Astrocyte of the cerebellum (primary cell): ENCODE measurements at places on chromosomes 7 and 10.

- no peak for DNase-seq
Measured at GRCh38 chr10:100528921-100529474, 673 bp downstream of the NDUFB8 start.

DNA sequence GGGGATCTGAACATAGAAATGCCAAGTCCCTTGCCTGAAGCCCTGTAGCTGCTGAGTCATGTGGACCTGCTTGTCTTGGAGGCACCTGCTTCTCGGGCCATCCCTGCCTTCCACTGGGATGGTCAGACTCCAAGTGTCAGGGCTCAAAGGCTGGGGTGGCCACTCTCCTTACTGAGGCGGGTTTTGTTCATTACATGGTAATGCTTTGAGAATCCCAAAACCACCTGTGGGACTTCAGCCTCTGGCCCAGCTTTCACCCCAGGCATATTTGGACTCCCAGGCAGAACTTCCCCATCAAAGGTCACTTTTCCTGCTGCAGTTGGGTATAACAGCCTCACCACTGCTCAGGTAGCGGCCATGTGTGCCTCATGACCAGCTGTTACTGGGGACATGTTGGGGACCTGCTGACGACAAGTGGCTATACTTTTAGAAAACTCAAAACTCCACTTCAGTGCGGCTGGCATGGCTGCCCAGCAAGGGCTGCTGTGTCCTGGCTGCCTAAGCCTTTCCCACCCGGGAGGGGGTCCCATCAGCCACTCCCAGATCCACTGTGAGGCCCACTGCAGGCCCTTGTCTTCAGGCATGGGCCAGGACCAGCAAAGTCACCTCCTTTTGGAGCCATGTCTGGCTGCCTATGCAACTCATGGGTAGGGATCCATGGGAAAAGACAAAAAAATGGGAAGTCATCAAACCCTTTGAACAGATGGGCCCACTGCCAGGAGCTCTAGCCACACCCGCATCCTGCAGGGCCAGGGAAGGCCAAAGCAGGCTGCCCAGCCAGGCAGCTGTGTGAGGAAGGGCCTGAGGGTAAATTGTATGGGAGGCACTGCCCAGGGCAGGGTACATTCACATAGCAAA, 96.7 kb downstream of the ARHGAP22 start:
- DNase-seq, result no peak

GRCh38 chr10:75397496-75398199, 3.9 kb downstream of the ZNF503 start:
- no peak for DNase-seq

DNA sequence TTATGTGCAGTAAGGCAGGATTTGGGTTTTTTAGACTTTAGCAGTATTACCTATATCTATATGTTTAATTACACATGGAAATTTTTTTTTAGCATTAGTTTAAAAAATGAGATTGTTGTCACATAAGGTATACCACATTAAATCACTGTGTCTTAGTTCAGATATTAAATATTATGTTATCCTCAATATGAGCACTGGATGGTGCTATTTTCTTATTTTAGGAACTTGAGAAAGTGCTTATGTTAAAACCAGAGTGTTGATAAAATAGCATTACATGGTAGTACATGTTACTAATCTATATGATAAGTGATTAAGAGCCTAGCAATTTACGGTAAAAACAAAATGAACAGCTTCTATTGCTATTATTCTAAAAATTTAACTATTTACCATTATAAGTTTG, 28.8 kb downstream of the MIOS start:
- peak; percentile 16 for DNase-seq

DNA sequence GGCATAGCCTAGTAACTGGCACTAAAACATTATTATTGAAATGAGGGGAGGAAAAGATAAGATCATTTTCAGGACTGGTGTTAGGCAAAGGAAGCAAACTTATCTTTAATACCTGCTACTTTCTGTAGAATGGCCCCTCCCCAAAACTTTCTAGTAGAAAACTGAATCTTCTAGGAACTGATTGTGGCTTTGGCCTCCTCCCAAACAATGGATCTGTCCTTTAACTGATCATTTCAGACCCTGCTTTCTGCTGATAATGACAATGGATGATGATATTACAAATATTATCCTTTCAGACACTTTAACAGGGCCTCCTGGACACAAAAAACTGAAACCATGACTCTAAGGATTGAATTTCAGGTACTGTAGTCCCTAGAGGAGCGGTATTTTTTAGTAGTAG, 55.1 kb downstream of the EZH2 start:
- DNase-seq, result no peak

- DNase-seq, result no peak
Measured at GRCh38 chr10:56646329-56647111, 285.5 kb upstream of the ZWINT start.

DNA sequence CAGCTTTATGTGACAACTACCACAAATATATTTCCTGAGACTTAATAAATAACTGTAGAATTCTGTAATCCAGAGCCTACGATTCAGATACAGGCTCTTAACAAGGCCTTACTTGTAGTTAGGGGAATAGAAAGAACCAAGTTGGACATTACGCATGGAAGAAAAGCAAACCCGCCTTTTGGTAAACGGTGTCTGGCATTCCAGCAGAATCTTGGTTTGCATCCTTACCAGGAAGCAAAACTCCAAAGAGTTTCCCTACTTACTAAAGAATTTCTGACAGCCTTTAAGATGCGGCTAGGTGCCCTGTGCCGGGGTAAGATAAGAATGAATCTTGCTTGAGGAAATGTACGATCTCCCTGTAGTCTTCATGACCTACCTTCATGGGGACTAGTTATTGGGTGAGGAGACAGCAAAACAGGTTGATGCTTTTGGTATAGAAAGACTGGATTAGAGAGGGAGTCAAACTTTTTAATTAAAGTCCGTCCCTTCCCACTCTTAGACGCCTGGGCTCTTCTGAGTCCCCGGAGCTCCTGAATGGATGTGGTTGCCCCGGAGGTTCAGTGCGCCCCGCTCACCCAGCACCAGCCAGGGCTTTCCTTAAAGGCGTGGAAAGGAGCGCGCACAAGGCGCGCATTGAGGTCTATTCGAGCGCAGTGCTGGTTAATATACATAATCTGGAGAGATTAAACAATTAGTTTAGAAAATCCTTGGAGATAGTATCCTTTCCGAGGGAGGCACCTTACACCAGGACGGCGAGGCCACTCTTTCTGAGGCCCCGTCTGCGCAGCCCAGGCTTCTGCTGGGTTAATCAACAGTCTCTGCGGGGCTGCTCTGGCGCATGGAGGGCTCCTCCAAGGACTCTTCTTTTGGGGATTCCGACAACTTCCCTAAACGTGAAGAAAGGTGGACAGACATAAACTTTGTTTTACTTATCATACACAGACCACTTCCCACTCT, 11.5 kb downstream of the PTF1A start:
- DNase-seq, result no peak

DNA sequence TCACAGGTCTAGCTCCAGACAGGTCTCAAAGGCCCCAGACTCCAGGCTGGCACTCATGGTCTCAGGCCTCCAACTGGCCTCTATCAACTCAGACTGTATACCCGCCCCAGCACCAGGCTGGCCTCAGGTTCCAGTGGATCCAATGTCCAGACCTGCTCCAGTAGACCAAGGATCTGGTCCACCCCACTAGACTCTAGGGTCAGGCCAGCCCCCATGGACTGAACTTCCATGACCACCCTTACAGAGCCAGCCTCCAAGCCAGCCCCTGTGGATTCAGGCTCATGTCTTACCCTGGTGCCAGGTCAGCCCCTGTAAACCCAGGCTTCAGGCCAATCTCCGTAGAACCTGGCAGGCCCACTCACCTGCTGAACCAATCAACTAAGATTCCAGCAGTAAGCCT, 16.8 kb upstream of the GNAT3 start:
- DNase-seq, result no peak

DNA sequence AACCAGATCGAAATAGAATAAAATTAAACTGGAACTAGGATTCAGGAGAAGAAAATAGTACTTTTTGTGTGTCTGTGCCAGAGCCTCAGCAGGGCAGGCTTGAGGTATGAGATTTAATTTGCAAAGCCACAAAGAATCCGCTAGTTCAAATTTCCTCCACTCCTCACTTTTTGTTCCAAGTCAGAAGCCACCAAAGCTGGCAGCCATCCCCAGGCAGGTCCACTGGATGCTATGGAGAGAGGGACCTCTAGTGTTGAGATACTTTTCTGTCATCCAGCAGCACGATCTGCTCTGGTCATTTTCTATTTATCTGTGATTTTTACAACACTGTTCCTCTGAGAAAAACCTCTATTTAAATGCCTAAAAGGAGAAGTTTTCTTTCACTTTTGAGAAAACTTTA, 147.9 kb upstream of the FRMD4A start:
- peak; percentile 98 for DNase-seq

GRCh38 chr7:133436014-133436428, 183.1 kb downstream of the EXOC4 start:
- DNase-seq, result peak; percentile 38

- DNase-seq, result peak; percentile 91
Measured at GRCh38 chr10:11551916-11552602, 59.4 kb downstream of the USP6NL start.

DNA sequence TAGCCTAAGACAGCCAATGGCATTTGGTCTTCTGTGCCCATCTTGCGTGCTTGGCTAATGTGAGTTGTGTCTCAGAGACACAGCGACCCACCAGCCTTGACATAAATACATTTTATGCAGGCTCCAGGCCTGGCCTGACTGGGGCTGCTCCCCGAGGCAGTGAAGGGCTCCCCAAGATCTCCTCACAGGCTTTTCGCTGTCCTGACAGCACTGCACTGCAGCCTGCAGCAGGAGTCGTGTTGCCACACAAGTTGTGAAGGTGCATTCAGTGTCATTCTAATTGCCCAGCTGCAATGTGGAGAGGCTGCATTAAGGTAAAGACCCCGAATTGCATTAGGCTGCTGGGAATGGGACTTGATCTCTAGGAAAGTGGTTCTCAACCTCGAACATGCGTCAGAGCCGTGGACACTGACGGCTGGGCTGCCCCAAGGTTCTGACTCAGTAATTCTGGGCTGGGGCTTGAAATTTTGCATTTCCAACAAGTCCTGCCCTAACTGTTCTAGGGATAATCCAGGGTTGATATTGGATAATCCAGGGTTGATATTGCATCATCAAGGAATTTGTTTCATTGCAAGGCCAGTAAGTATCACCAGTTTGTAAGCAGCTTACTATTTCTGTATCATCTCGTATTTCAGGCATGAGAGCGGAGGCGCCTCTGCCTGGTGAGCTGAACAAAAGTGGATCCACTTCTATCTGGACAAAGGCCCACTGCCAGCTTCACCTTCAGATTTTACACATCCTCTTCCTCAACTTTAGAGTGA, 108.7 kb upstream of the INSIG1 start:
- DNase-seq, result no peak

GRCh38 chr10:78914502-78915189, 154.1 kb upstream of the ZMIZ1 start:
- DNase-seq, result no peak

- no peak for DNase-seq
Measured at GRCh38 chr7:117225536-117225935, 97.3 kb downstream of the WNT2 start.

- DNase-seq, result no peak
Measured at GRCh38 chr10:84562592-84562991, 234.2 kb downstream of the CCSER2 start.

DNA sequence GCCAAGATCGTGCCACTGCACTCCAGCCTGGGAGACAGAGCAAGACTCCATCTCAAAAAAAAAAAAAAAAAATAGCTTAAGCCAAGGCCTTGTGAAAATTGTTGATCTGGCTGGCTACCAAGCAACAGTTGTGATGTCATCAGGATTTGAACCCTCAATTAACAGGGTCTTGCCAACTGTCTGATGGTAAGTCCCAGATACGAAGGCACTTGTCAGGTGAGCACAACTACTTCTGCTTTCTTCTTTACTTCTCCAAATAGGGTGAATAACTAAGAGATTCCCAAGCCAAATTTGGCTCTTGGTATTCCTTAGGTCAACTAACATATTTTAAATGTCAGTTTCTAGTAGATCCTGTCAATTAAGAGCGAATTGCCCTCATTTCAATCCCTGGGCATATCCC, 47.4 kb downstream of the ANKRD61 start:
- no peak for DNase-seq

DNA sequence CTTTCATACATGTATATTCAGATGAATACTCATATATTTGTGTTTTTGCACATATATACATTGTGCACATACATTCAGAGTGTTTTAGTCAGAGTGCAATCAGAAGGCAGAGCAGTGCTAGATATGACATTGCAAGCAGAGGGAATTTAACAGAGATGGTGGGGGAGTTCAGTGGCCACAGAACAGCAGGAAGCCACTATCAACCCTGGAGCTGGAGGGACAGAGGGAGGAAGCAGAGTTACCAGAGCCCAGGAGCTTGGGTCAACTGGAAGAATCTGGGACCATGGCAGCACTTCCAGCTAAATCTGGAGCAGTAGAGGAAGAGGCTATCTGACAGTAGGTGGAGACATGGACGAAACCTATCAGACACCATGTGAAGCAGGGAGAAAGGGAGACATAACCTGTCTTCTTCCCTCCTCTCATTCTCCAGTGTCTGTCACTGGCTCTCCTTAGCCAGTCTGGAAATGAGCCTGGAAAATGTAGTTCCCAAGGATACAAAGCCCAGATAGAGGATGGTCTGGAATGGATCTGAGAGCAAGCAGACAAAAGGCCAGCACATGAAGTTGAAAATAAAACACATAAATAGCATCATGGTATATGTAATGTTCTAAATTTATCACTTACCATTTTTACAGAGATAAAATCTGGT, 33.6 kb upstream of the HERPUD2 start:
- DNase-seq, result no peak

GRCh38 chr10:117463545-117463920, 79.0 kb upstream of the EMX2 start:
- DNase-seq, result no peak

GRCh38 chr7:44147026-44147991, 6.2 kb upstream of the MYL7 start:
- no peak for DNase-seq

- DNase-seq, result no peak
Measured at GRCh38 chr7:45391618-45392451, 182.3 kb upstream of the ADCY1 start.

- no peak for DNase-seq
Measured at GRCh38 chr7:134645935-134646334, 718 bp upstream of the BPGM start.

DNA sequence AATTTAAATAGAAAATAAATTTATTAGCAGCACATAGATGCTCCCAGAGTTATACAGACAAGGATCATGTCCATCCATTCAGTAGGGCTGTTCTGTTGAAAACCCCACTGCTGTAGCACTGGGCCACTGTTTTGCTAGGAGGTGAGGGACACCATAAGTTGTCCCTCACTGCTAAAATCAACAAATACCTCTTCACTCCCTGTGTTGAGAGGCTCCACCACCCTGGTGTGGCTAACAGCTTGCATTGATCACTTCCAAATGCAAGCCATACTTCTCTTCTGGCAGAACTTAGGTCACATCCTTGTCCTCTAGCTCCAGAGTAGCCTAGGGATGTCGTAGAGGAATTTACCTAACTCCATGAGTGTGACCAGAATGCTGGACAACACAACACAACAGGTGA, 55.4 kb downstream of the MDFIC start:
- no peak for DNase-seq

- DNase-seq, result no peak
Measured at GRCh38 chr10:131082991-131083481, 228.5 kb downstream of the TCERG1L start.

GRCh38 chr7:91045606-91046005, 218.6 kb upstream of the FZD1 start:
- DNase-seq, result no peak

- DNase-seq, result no peak
Measured at GRCh38 chr7:135845415-135846075, 96.9 kb upstream of the FAM180A start.

- DNase-seq, result no peak
Measured at GRCh38 chr10:72832701-72833100, 60.8 kb upstream of the OIT3 start.
